ENCODE measurements at places on chromosomes 3 and 15. TPM values are rescaled to one million over a fixed set of nuclear protein-coding genes. Genes with fewer than 3 reads are reported as not detected.

EPHA6 gene
- total RNA-seq, result not detected

NANOGP8 gene
- not detected for total RNA-seq

BNC1 gene
- total RNA-seq, result not detected

TUSC7 gene
- not detected for total RNA-seq

SNTN gene
- not detected for total RNA-seq

GADL1 gene
- total RNA-seq, result not detected

KY gene
- not detected for total RNA-seq

TLR9 gene
- total RNA-seq, result 1.4 TPM

- DNase-seq, result no peak
Observed at GRCh38 chr3:175005881-175006280, 146.7 kb downstream of the NAALADL2 start.

DNA sequence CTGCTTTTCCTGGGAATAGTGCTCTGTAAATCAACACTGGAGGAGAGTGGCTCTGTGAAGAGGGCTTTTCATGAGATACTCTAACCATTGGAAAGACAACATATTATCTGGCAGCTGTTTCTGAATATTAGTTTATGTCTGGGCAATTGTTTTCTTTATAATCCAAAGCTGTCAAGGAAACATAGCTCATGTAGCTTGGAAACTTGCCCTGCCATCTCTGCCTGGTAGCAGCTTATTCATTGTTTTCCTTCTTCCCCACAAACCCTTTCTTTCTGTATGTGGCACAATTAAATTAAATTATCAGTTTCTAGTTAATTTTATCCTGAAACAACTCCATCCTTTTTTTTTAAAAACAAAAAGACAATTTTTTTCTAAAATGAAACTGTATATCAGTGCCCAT, 160.0 kb downstream of the EDEM1 start:
- DNase-seq, result no peak

GRCh38 chr3:113211330-113212149, at the start of gene BOC:
BOC (plus strand) TSS chr3:113211557; CDS start chr3:113249803, 38,246 bp downstream.
- peak; percentile 5 for DNase-seq

DNA sequence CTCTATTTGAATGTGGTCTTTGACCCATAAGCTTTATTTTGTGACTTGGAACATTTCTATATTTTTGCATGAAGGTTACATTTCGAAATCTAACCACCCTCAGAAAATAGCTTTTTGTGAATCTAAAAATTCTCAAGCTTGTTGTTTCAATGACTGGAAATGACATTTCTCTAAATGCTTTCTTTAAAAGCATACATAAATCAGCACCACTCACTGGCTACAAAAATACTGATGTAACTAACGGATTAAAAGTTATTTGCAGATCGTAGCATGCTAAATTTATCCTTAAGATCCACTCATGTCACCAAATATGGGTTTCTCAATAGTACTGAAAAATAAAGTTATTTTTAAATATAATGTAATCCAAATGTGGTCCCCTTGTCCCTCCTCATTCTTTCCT, 55.2 kb upstream of the ACAN start:
- no peak for DNase-seq

- DNase-seq, result no peak
Observed at GRCh38 chr15:47603026-47603425, 114.3 kb upstream of the SEMA6D start.

- DNase-seq, result no peak
Observed at GRCh38 chr15:36970522-36970921, 129.8 kb downstream of the MEIS2 start.

DNA sequence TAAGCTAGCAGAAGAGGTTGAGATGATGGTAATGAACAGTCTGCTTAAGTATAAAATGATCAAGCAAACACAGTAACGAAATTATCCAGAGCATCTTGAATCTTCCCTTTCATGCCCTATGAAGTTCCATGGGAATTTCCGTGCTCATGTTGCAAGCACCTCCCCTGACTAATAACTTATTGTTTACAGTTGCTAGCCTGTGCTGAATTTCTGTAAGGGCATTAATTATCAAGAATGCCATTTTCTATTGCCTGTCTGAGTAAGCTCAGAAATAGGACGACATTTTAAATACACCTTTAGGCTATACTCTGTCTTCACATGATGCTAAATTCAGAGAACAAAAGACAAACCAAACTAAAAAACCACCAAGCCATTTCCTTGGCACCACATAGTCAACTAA, 257.5 kb upstream of the LRTM1 start:
- DNase-seq, result no peak

DNA sequence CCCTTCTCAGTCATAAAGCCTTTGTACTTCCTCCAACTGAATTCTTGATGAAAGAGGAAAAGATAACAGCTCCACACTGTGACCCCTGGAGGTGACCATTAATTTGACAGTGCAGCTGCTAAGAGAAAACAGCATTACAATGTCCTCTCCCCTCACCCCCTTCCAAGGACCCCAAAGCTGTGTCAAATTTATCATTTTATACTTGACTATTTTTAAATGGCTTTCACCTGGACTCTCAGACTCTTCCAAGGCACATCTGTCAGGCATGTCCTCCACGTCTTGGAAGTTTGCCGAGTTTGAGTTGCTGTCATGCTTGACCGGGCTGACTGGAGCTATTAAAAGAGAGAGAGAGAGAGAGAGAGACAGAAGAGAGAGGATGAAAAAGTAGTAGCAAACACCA, 236.5 kb downstream of the WDR72 start:
- DNase-seq, result no peak

DNA sequence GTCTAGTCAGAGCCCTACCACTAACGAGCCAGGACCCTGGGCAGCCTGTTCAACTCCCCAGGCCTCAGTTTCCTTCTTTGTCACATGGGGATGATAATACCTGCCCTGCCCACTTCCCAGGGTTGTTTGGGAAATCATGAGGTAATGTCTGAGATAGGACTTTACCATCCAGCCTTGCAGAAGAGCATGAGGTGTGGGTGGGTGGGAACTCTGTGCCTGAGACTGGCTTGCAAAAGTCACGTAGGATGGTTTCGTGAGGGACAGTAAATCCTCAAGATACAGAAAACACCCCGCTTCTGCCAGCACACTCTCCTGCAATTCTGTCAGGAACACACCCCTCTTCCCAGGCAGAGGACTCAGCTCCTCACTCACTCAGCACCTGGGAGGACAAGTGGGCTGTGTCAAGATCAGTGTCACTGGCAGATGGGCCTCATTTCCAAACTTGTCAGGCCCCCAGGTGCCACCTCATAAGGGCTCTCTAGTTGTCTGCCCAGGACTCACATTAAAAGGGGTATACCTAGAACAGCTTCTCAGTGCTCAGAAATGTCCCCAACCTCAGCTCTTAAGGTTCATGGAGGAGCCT, 58.4 kb downstream of the DAPK2 start:
- no peak for DNase-seq

DNA sequence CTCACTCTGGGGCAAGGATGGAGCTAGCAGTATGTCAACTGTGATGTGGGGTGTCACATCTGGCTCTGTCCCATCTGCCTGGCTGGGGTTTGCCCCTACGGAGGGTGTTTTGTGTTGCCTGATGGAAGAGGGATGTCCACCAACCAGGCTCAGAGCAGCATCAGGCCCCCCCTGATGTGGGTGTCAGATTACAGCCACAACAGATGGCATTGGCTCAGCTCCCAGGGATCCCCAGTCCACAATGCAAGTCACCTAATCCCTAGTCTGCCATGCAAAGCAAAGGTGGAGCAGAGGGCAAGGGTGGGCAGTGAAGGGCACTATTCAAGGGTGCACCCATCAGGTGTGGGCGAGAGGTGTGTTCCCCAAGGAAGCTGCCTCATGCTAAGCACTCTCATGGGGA, 48.9 kb upstream of the AMOTL2 start:
- DNase-seq, result no peak
